ENCODE measurements at places on chromosomes 6 and 20.

DNA sequence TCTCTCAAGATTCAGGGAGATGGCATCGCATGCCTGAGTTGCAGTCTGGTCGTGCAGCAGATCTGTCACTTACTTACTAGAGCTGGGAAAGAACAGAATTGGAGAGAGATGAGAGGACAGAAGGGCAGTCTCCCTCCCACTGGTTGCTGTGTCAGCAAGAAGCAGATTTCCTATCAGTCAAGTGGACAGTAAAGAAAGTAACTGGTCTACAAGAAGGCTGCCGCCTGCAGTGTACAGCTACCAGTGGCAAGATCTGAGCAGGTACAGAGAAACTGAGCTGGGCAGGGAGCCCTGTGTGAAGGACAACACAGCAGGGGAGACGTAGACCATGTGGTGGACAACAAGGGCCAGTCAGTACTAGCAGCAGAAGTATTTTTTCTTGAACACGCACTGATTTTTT is 49.5 kb upstream of the PCSK2 start:
- no peak for DNase-seq

DNA sequence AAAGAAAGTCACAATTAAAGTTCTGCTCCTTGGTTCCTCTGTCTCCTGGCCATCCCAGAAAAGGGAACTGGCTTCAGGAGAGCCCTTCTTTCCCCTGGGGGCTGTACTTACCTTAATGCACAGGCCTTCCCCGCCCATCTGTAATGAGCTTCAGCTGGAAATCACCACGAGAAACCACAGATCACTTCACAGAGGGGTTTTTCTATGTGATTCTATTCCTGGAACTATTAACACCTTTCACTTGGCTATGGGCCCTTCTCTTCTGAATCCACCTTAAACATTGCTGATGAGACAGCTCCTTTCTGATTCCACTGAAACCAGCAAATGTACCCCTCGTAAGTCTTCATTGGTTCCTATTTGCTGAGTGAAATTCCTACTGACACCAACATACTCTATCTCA is 80.7 kb downstream of the FOXF2 start:
- DNase-seq = no peak

GRCh38 chr6:43912598-43913371 is 142.8 kb downstream of the VEGFA start:
- no peak for DNase-seq

DNA sequence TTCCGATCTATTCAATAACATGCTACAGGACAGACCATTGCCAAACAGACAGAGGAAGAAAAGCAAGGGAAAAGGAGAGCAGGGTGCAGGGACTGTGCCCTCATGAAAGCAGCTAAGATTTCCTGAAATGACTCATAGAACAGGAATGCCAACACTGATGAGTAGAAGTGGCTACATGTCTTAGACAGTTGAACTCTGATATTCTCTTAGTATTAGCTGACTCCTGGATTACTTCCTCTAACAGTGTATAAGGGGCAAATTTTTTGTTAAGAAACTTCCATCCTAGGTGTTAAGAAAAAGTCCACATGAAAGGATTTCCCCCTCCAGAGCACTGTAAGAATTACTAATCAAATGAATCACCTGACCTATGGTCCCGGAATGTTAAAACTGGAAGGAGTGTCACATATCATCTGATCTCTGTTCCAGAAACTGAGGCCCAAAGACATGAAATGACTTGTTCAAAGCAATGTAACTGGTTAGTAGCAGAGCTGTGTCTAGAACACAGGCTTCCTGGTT is 224.9 kb downstream of the IBTK start:
- DNase-seq = peak; percentile 88

GRCh38 chr20:3082955-3083952 is 1.3 kb downstream of the AVP start:
- DNase-seq = no peak

- DNase-seq = peak; percentile 66
Observed at GRCh38 chr6:56148488-56149186, 98.7 kb downstream of the COL21A1 start.

GRCh38 chr6:164897523-164898235 is 411.7 kb downstream of the C6orf118 start:
- DNase-seq = no peak

DNA sequence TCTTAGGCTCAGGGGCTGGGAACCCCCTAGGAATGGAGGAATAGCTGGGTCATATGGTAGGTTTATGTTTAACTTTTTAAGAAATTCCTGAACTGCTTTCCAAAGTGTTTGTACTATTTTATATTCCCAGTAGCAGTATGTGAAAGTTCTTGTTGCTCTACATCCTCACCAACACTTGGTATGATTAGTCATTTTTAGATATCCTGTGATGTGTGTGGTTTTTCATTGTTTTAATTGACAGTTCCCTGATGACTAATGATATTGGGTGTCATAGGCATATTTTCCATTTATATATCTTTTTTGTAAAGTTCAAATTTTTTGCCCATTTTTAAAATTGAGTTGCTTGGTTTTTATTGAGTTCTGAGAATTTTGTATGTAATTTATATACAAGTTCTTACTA is 72.3 kb downstream of the SLC16A10 start:
- no peak for DNase-seq

DNA sequence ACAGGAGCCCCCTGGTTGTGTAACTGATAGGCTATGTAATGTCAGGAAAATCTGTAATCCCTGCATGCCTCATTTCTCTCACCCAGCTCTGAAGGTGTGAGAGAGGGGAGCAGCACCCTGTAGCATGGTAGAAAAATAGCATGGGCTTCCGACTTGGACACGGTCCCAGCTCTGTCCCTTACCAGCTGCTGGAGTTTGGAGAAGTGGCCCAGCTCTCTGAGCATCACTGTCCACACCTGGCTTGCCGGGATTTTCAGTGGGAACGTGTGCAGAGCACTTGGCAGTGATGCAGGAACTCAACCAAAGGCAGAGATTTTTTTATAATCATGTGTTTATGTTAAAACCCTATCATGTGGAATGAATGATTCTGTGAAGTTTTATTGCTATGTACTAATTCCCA is 34.6 kb downstream of the STK35 start:
- no peak for DNase-seq

DNA sequence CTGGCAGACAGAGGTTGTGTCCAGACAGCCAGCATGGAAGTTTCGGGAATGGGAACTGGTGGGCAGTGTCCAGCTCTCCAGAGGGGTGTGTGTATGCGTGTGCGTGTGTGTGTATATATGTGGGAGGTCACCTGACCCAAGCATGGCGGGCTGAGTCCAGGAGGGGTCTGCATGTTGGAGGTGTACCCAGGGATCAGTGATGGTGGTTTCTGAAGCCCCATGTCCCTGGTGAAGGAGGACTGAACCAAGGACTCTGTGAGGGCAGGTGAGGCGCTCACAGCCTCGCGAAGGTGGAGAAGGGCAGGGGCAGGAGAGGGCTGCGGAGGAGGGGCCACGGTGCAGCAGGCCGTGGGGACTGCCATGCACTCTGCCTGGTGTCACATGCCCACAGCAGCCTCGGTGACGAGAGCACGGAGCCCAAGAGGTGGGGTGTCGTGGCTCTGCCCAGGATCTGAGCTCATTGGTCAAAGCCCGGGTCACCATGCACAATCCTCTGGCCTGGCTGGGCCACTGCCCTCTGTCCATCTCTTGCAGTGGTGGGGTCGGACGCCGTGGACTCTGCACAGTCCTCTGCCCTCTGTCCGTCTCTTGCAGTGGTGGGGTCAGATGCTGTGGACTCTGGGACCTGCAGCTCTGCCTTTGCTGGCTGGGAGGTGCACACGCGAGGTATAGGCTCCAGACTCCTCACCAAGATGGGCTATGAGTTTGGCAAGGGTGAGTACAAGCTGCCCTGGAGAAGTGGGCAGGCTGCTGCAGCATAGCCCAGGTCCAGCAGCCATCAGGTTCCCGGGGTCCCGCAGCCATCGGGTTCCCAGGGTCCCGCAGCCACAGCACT is 2.1 kb upstream of the LIME1 start:
- no peak for DNase-seq

GRCh38 chr6:47079638-47080037 is 37.5 kb upstream of the ADGRF1 start:
- DNase-seq = peak; percentile 6

GRCh38 chr20:60113771-60114170 is 155.5 kb downstream of the CDH26 start:
- no peak for DNase-seq

GRCh38 chr6:167933290-167933689 is 64.2 kb upstream of the KIF25 start:
- no peak for DNase-seq

- no peak for DNase-seq
Observed at GRCh38 chr6:164404812-164405488, 904.5 kb downstream of the C6orf118 start.

- no peak for DNase-seq
Observed at GRCh38 chr6:72955666-72956065, 269.6 kb downstream of the KHDC1L start.

- peak; percentile 49 for DNase-seq
Observed at GRCh38 chr6:36241728-36242127, 28.1 kb upstream of the PNPLA1 start.

GRCh38 chr6:16168121-16168520 is 39.2 kb downstream of the MYLIP start:
- no peak for DNase-seq

DNA sequence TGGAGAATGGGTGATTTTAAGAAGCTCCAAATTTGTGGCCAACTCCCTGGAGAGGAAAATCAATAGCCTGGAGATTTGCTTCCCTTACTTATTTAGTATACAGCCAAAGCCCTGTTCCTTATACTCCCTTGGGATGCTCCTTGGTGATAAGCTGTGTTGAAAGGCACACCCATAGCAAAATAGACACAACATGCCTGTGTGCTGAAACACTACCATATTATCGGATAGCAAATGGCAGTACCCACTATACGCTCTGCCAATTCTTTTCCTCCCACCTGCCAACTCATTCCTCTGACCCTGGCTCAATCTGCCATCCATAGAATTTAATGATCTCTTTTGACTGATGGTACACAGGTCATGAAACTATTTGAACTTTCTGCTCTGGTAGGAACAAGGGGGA is 98.2 kb downstream of the CLIC5 start:
- DNase-seq = no peak

DNA sequence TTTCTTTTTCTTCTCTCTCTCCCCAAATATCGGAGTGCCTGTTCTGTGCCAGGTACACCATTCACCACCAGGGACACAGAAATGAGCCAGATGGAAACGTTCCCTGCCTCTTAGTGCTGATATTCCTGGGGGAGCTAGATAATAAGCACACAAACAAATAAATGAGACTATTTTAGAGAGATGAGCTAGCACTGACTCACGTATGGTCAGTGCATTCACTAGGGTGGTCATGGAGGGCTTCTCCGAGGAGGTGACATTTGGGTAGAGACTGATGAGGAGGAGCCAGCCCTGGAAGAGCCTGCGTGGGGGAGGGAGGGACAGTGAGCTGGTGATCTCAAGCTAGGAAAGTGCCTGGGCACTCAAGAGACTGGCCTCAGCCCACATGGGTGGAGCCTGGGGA is 252.3 kb upstream of the KCNG1 start:
- peak; percentile 5 for DNase-seq

- peak; percentile 55 for DNase-seq
Observed at GRCh38 chr6:133466680-133467079, 225.5 kb downstream of the EYA4 start.

DNA sequence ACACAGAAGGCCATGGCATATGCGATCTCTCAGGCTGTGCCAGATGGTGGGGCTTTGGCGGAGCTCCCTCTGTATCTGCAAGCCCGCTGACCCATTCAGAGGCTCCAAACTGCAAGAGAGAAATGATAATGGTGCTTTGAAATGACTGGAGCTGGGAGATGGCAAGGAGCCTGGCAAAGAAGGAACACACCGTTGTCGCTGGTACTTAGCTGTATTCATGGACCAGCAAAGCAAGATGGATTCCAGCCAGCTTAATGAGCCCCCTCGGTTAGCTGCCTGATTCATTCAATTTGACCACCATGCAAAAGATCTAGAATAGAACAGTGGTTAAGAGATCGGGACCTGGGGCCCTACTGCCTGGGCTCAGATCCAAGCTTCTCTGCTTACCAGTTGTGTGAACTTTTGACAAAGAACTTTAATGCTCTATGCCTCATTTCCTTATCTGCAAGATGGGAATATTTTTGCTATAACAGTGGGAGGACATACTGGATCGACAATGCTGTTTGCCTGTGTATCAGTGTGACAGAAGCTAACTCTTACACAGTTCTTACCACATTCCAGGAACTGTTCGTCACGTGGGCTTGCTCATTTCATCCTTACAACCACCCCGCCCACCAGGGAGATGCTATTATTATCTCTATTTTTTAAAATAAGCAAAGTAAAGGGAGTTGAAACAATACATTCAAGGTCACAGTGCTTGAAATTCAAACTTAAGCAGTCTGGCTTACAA is 317.8 kb upstream of the SULF2 start:
- DNase-seq = peak; percentile 69

DNA sequence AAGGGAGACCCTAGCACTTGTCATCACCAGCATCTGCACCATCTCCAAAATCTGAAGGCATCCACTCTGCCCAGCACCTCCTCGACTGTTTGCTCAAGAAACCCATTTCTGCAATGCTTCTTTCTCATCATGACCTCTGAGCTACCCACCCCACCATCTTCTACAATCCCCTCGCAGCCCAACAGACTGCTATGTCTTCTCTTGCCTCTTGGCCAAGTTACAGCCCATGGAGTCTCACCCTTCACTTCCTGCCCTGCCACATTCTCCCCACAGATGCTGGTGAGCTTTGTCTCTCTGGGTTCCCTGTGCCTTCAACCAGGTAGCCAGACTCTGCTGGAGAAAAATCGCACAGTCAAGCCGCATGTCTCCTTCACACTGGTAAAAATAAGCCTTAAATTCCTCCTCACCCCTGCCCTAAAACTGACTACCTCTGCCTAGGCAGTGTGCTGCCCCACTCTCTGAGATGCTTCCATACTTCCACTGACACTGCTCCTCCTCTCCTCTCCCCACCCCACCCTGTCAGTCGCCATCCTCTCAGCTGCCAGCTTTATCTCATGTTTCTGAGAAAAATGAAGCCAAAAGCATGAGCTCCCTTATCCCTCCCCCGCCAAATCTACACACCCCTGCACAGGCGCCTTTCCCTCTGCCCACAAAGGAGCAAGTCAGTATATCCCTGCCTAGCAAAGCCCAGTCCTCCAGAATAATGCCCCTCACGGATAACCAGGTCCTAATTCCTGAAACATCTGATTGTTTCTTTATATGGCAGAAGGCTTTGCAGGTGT is 2.3 kb upstream of the TXNDC5 start:
- no peak for DNase-seq

DNA sequence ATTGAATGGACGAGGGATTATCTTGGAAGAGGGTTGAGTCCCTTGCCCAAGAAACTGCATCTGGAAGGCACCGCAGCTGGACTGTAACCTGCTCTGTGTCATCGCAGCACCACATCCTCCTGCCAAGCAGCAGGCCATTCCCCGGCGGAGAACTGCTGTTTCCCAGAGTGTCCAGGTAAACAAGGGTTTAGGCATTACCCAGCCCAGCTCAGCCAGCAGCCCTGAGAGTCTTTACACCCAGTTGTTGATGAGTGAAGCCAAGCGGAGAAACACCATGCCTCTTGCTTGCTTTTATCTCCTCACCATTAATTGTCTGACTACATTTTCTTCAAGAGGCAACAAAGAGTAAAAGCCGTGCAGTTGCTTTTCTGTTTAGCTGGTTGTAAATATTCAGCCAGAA is 104.1 kb downstream of the CDH4 start:
- DNase-seq = no peak

Data from fibroblast of skin of right biceps (primary cell).